ENCODE measurements at places on chromosomes 11 and 22.

- peak; percentile 55 for ATAC-seq
Observed at GRCh38 chr22:38214302-38215056, 12.7 kb downstream of the MAFF start.

- no peak for ATAC-seq
Observed at GRCh38 chr11:34262531-34263081, 95.2 kb downstream of the ABTB2 start.

DNA sequence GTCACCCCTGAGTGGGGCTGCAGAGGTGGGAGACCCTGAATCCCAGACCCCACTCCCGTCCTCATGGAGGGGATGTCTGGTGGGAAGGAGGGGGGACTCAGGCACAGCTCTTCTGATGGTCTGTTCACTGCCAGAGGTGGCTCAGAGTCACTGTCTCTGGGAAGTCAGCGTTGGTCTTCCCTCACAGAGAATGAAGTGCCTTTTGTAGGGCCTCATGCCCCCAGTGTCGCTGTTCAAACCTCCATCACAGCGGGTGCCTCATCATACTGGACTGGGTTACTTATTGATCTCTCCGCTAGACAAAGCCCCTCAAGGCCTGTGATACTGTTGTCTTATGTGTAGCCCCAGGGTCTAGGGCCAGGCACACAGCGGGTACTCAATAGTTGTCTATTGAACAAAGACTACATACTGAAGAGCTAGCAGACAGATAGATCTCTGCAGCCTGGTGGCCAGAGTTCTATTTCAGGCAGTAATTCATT, 41.3 kb downstream of the CD6 start:
- ATAC-seq, result no peak

- no peak for ATAC-seq
Observed at GRCh38 chr11:129189646-129190045, 2.5 kb downstream of the ARHGAP32 start.

GRCh38 chr11:35324183-35324886, 95.0 kb downstream of the SLC1A2 start:
- no peak for ATAC-seq

DNA sequence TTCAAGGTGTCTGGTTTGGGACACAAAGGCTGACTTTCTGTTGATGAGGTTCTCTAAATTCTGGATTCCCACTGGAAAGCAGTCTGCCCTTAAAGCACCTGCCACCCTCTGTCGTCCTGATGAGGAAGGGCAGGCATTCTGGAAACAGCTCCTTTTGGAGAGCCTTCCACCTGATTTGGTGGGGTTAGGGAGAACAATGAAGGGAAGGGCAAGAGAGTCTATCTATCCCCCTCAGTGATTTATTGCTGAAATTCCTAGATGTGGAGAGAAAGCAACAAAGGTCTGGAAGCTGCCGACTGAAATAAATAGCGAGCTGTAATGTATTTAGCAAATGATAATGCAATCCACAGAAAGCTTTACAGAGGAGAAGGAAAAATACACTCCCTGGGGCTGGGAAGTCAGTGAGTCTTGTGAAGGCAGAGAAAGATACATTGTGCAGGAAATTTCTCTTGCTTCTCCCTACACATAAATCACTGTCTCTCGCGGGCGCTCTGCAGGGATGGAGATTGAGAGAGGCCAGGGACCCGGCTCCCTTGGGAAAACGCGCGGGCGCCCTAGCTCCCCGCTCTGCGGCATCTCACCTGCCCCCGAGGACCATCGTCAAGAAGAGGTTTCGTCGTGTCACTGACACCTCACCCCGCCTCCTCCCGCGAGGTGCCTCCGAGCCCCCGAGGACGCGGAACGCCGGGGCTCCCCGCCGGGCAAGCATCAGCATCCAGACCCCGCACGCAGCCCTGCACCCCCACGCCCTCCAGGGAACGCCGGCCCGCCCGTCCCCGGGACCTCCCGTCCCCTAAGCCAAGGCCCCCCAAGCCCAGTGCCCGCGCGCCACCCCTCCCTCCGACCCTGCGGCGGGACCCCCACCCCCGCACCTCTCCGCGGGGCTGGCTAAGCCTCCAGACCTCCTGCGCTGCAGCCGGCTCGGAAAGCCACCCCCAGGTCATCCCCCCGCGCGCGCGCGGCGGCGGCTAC, 673 bp downstream of the CDON start:
- ATAC-seq, result no peak

DNA sequence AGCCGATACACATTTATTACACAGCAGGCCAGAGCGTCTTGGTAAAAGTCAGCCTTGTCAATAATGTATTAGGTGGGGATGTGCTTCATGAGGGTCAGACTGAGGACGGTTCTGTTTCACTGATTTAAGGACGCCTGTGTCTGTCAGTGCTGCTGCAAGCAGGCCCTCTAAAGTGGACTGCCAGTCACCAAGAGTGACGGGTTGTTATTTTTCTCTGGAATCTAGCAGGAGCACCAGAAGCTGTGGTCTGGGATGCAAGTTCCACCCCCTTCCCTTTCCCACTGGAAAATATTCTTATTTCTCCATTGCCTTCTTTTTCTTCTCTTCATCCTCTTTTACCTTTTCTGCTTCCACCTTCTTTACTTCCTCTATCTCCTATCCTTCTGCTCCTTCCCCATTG, 191.2 kb upstream of the NCAM1 start:
- no peak for ATAC-seq

GRCh38 chr11:43516316-43516850, 157.7 kb downstream of the TTC17 start:
- ATAC-seq, result no peak

DNA sequence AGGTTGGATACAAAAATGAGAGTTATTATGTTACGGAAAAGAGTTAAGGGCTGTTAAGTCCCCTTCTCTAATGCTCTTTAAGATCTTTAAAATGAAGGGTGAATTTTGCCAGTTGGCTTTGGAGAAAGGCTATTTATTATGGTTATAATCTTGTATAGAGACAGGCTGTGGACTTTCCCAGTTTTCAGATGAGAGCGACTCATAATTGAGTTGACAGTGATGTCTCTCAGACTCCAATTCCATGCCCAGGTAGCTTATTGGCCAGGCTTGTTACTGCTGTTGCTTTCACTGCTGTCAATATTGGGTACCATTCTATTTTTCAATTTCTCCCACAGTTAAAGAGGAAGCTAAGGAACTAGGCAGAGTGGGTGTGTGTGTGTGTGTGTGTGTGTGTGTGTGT, 13.1 kb downstream of the ENDOD1 start:
- ATAC-seq, result no peak

DNA sequence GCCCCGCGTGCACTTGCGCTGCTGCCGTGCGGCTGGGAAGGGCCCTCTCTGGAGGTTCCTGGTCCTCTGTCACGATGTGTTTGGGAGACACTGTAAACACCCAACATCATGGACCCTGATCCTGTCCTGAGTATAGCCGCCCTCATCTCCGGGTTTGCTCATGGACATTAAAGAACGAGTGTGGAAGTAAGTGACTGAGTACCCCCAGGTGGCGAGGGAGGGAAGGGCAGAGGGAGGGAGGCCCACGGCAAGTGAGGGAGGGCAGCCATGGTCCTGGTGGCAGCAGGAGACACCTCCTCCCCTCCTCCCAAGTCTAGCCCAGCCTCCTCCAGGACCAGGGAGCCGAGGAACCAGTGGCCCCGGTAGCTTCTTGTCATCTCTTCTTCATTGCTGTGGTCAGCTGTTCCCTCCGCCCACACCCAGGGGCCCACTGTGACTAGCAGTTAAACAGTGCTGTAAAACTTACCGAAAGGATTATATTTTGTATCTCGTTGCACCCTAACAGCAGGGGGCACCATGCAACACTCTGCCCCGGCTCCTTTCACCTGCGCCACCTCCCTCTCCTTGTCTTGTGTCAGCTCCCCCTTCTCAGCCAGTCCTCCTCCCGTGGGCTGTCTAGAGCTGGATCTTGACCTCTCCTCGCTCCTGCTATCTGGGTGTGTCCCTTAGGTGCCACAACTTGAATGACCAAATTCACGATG, 566.5 kb upstream of the B3GAT1 start:
- no peak for ATAC-seq

GRCh38 chr11:78311702-78312371, 105.8 kb downstream of the GAB2 start:
- ATAC-seq, result no peak

- peak; percentile 2 for ATAC-seq
Observed at GRCh38 chr11:62832336-62833234, at the start of gene TEX54. TEX54 (minus strand) TSS chr11:62832841.

DNA sequence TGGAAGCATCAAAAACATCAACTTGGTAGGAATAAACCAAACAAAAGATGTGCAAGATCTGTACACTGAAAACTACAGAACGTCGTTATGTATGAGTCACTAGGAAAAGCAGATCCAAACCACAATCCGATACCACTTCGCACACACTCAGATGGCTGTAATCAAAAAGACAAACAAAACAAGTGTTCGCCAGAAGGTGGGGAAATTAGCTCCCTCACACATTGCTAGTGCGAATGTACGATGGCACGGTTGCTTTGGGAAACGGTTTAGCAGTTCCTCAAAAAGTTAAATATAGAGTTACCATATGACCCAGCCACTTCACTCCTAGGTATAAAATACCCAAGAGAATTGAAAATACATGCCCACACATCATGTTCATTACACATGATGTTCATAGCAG, 14.8 kb upstream of the CARD10 start:
- no peak for ATAC-seq

DNA sequence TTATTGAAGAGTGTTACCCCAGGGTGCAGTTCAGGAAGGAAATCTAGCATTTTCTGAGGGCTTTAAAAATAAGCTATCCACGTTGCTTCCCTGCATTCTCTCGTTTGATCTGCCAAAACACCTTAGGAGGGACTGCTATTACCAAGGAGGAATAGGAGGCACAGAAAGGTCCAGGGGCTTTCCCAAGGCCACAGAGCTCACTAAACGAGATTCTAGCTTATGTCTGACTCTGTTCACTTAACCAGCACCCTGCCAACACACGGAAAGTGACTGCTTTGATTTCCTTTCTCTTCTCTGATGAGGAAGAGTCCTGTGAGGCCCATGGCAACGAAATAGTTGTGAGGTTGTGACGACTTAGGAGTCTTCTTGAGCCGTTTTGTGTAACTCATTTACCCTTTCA, 3.4 kb upstream of the PTPN5 start:
- ATAC-seq, result no peak

DNA sequence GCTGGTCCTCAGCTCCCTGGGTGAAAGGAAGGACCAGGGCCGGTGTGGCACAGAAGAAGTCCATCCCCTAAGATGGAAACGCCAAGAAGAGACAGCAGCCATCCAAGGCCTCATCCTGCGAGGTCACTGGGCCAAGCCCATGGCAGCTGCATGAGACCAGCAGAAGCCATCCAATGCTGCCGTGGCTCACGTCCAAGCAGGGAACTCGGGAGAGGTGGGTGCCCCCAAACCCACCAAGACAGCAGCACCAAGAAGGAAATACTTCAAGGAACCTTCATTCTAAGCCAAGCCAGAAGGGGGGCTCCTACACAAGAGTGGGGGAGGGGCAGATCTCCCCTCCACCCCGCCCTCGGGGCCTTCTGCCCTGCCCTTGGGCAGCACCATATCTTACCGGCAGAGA, 49.6 kb downstream of the IGSF9B start:
- ATAC-seq, result no peak

- no peak for ATAC-seq
Observed at GRCh38 chr22:41819257-41819656, 13.6 kb upstream of the SREBF2 start.

GRCh38 chr11:783581-784015, 6.3 kb downstream of the CEND1 start:
- ATAC-seq, result no peak

GRCh38 chr11:108915666-108916065, 250.8 kb downstream of the DDX10 start:
- ATAC-seq, result no peak

DNA sequence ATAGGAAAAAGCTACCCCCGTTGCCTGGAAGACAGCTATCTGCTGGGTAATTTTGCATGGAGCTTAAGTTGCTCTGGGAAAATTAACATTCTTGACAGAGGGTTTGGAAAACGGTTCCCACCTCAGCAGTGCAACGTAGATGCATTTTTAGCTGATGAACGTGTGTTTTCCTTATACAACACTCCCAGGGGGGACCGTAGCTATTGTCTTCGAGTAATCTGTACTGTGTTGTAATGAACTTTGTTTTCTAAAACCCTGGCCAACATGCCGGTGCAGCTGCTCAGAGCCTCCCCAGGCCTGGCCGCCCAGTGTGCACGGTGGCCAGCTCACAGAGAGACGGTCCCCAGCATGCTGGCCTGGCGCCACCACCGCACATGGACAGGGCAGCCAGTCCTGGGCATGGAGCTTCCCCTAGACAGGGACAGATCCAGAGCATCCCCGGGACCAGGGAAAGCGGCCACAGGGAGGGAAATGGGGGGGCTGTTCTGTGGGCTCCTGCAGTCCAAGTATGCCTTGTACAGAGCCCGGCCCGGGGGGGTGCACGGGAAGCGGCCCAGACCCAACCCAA, 2.2 kb downstream of the TNNT3 start:
- ATAC-seq, result no peak

GRCh38 chr11:133524488-133524887, 7.8 kb downstream of the OPCML start:
- ATAC-seq, result no peak

GRCh38 chr11:129319201-129319600, 56.4 kb upstream of the BARX2 start:
- no peak for ATAC-seq

GRCh38 chr22:23402275-23403151, 177.6 kb downstream of the IGLL1 start:
- ATAC-seq, result peak; percentile 76
